Stimulated activated memory B cell treated with anti-CD40 and anti-IgM and Interleukin-4, amounts not matched to agents 10 μg/mL and 1 μg/mL and 100 μg/mL, for 72 hours (primary cell): ENCODE measurements at places on chromosomes 7 and 10.
A peak's percentile ranks its signal among the peaks of the same experiment; 100 is the strongest.

GRCh38 chr7:134605978-134606923 is 40.4 kb upstream of the BPGM start:
- peaks cover 7% of the 10 kb centered on the region for H3K4me1 ChIP-seq
- H3K27ac ChIP-seq = no peak overlapping the region
- peak; percentile 77 for ATAC-seq
- H3K4me3 ChIP-seq = no peak overlapping the region
- peaks cover 53% of the 10 kb centered on the region for H3K27me3 ChIP-seq

DNA sequence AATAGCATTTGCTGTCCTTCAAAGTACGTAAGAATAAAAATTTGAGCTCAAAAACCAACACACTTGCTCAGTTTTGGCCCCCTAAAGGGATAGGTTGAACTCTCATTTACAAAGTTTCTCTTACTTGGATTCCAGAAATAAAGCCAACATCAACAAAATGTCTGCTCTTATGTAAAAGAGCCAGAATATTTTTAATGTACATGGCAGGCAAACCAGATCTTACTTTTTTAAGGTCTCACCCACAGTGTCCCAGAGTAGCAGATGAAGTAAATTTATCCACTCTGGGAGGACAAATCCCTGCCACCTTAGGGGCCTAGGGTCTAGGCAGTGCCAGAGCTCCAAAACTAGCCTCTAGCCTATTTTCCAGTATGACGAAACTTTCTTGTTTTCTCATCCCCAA is 159.6 kb downstream of the SKAP2 start:
- H3K27ac ChIP-seq = no peak overlapping the region
- H3K4me1 ChIP-seq = peaks cover 10% of the 10 kb centered on the region
- ATAC-seq = no peak
- H3K4me3 ChIP-seq = no peak overlapping the region
- H3K27me3 ChIP-seq = no peaks in the 10 kb centered on the region
- peaks cover 17% of the 10 kb centered on the region for H3K36me3 ChIP-seq

GRCh38 chr7:78222001-78222751 is 423.6 kb downstream of the PHTF2 start:
- no peak overlapping the region for H3K27ac ChIP-seq
- H3K36me3 ChIP-seq = no peaks in the 10 kb centered on the region
- H3K4me3 ChIP-seq = no peak overlapping the region
- no peak for ATAC-seq

DNA sequence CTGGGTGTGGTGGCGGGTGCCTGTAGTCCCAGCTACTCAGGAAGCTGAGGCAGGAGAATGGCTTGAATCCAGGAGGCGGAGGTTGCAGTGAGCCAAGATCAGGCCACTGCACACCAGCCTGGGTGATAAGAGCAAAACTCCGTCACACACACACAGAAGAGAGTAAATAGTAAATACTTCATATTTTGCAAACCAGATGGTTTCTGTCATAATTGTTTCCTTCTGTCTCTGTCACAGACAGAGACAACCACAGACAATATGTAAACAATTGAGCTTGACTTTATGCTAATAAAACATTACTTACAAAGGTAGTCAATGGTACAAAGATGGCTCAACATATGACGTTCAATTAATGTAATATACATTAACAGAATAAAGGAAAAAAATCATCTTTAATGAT is 83.7 kb downstream of the JMJD1C start:
- H3K4me1 ChIP-seq = peaks cover 24% of the 10 kb centered on the region
- ATAC-seq = no peak
- no peak overlapping the region for H3K4me3 ChIP-seq
- H3K36me3 ChIP-seq = no peaks in the 10 kb centered on the region
- H3K27me3 ChIP-seq = no peaks in the 10 kb centered on the region
- H3K27ac ChIP-seq = no peak overlapping the region

DNA sequence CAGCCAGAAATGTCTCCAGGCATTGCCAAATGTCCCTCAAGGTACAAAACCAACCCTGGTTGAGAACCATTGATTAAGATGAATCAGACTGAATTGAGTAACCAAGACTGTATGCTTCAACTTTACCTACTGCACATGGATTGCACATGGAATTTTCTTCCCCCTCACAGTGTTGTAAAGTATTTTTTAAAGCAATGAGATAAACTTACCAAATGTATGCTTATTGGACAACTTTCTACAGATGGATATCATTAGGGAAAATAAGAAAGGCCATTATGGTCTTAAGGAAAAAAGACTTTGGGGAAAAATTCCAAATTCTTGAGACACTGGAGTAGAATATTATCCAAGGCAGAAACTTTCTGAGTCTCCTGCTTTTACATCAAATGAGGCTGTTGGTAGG is 20.9 kb upstream of the MTPN start:
- peaks cover 20% of the 10 kb centered on the region for H3K36me3 ChIP-seq
- H3K4me1 ChIP-seq = peaks cover 10% of the 10 kb centered on the region
- no peak overlapping the region for H3K27ac ChIP-seq
- H3K4me3 ChIP-seq = no peak overlapping the region
- ATAC-seq = no peak

DNA sequence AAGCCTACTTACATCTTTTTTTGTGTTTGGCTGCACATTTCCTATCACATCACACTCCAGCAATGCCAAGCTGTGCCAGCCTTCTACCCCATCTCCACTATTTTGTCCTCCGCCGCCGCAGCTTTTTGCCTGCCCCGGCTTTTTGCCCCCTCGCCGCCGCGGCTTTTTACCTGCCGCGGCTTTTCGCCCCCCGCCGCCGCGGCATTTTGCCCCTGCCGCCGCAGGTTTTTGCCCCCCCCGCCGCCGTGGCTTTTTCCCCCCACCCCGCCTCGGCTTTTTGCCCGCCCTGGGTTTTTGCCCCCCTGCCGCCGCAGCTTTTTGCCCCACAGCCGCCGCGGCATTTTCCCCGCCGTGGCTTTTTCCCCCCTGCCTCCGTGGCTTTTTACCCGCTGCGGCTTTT is 506.0 kb downstream of the ZNF37A start:
- H3K4me3 ChIP-seq = no peak overlapping the region
- no peaks in the 10 kb centered on the region for H3K36me3 ChIP-seq
- no peaks in the 10 kb centered on the region for H3K27me3 ChIP-seq
- no peaks in the 10 kb centered on the region for H3K4me1 ChIP-seq

GRCh38 chr10:33199731-33200232 is 134.7 kb downstream of the NRP1 start:
- no peak overlapping the region for H3K4me3 ChIP-seq
- H3K36me3 ChIP-seq = no peaks in the 10 kb centered on the region

GRCh38 chr7:17142831-17143541 is 155.5 kb upstream of the AHR start:
- H3K27ac ChIP-seq = peak overlapping the region; percentile 71
- H3K27me3 ChIP-seq = no peaks in the 10 kb centered on the region
- no peaks in the 10 kb centered on the region for H3K36me3 ChIP-seq
- peak overlapping the region; percentile 17 for H3K4me3 ChIP-seq

- no peak overlapping the region for H3K4me3 ChIP-seq
- no peak overlapping the region for H3K27ac ChIP-seq
- H3K36me3 ChIP-seq = peaks cover 31% of the 10 kb centered on the region
- peaks cover 24% of the 10 kb centered on the region for H3K4me1 ChIP-seq
Observed at GRCh38 chr7:101094791-101095375, 9.6 kb downstream of the TRIM56 start.

DNA sequence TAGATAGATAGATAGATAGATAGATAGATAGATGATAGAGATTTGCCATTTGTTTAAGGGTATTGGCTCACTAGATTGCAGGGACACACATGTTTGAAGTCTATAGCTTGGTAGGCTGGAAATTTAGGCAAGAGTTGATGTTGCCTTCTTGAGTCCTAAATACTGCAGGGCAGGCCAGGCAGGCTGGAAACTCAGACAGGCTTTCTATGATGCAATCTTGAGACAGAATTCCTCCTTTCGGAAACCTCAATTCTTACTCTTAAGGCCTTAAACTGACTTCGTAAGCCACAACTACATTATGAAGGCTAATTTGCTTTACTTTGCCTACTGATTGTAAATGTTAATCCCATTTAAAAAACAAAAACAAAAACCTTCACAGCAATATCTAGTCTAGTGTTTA is 322.9 kb upstream of the AKR1E2 start:
- H3K4me3 ChIP-seq = no peak overlapping the region
- no peak overlapping the region for H3K27ac ChIP-seq
- H3K4me1 ChIP-seq = no peaks in the 10 kb centered on the region
- no peaks in the 10 kb centered on the region for H3K36me3 ChIP-seq
- no peak for ATAC-seq

- H3K27me3 ChIP-seq = no peaks in the 10 kb centered on the region
- H3K4me3 ChIP-seq = peak overlapping the region; percentile 35
- H3K4me1 ChIP-seq = peaks cover 44% of the 10 kb centered on the region
- peak; percentile 97 for ATAC-seq
- no peaks in the 10 kb centered on the region for H3K36me3 ChIP-seq
- peak overlapping the region; percentile 91 for H3K27ac ChIP-seq
Observed at GRCh38 chr10:47261121-47261520, 38.9 kb upstream of the GDF10 start.

DNA sequence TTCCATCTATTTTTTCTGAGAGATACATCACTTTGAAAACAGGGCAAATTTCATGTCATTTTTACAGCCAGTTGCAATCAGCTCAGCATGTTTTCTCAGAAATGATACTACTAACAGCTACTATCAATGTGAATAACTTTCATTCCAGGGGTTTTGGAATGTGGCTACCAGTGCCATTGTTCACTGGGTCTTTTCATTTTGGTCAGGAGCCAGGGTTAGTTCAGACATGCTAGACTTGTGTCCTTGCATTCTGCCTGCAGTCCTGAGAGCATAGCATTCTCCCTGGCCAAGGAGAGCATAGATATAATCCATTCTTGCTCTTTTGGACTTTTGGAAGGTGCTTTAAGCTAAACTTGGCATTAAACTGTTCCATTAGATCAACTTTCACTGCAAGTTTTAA is 160.9 kb upstream of the NEBL start:
- no peak for ATAC-seq
- no peaks in the 10 kb centered on the region for H3K4me1 ChIP-seq
- no peak overlapping the region for H3K27ac ChIP-seq

- H3K4me3 ChIP-seq = no peak overlapping the region
- H3K27me3 ChIP-seq = no peaks in the 10 kb centered on the region
- H3K27ac ChIP-seq = no peak overlapping the region
- no peaks in the 10 kb centered on the region for H3K4me1 ChIP-seq
- no peak for ATAC-seq
- H3K36me3 ChIP-seq = no peaks in the 10 kb centered on the region
Observed at GRCh38 chr7:85452674-85453073, 265.8 kb upstream of the SEMA3D start.

GRCh38 chr10:4034907-4035598 is 250.0 kb upstream of the KLF6 start:
- H3K4me3 ChIP-seq = peak overlapping the region; percentile 54
- no peaks in the 10 kb centered on the region for H3K27me3 ChIP-seq
- no peaks in the 10 kb centered on the region for H3K36me3 ChIP-seq
- peak overlapping the region; percentile 90 for H3K27ac ChIP-seq
- H3K4me1 ChIP-seq = peaks cover 33% of the 10 kb centered on the region
- no peak for ATAC-seq

- no peak overlapping the region for H3K27ac ChIP-seq
- no peaks in the 10 kb centered on the region for H3K36me3 ChIP-seq
Observed at GRCh38 chr10:114613237-114613979, 44.7 kb downstream of the ABLIM1 start.

DNA sequence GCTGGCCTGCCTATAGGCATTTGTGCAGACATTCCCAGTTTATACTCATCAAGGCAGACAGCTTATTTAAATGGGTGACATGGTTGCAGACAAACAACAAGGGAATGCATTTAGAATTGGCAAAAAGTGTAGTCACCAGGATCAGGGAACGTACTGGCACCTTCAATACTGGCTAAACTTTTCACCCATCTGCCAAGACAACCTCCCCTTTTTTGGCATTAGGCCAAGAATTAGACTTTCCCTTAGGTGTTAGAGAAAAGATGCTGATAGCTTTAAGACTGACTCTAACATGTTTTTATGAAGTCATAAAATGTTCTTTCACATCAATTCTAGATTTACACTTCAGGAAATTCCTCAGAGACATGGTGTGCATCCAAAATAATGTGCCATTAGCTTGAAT is 365.9 kb downstream of the PHTF2 start:
- no peak overlapping the region for H3K4me3 ChIP-seq
- H3K27me3 ChIP-seq = peaks cover 8% of the 10 kb centered on the region
- no peaks in the 10 kb centered on the region for H3K4me1 ChIP-seq
- ATAC-seq = no peak

DNA sequence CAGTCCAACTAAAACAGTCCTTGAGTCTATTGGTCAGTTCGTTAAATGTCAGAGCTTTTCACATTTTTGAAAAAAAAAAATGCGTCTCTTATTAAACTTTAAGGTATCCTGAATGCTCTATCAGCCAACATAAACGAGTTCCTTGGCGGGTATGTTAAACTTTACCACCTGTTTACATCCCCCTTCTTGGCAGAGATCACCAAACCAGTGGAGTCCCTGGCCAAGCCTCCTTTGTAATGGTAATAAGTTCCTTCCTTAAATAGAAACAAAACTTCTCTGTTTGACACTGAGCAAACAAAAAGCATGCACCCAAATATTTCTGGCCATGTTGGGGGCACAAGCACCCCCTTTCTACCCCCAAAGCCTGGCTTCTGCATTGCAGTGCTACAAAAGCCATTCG is 3.2 kb downstream of the TRIL start:
- no peak for ATAC-seq
- peaks cover 88% of the 10 kb centered on the region for H3K27me3 ChIP-seq
- H3K4me3 ChIP-seq = no peak overlapping the region
- H3K4me1 ChIP-seq = peaks cover 15% of the 10 kb centered on the region
- H3K36me3 ChIP-seq = no peaks in the 10 kb centered on the region

DNA sequence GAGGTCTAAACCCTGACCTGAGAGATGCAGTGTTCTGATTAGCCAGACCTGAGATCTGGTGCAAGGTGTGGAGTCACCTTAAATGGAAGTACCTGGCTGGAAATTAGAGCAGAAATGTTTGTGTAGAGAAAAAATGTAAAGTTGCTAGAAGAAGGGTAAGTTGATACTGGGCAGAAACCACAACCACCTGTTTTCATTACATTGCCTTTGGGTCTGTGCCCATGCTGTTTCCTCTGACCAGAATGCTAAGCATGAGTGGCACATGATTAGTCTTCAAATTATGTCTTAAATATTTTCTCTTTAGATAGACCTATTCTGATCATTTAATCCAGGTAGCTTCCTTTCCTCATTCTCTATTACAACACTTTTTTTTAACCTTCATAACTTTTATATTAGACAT is 69.0 kb downstream of the CASD1 start:
- H3K4me1 ChIP-seq = no peaks in the 10 kb centered on the region
- ATAC-seq = no peak
- peaks cover 80% of the 10 kb centered on the region for H3K36me3 ChIP-seq
- no peak overlapping the region for H3K27ac ChIP-seq
- H3K27me3 ChIP-seq = no peaks in the 10 kb centered on the region
- no peak overlapping the region for H3K4me3 ChIP-seq

- peak; percentile 71 for ATAC-seq
- no peak overlapping the region for H3K4me3 ChIP-seq
- H3K27ac ChIP-seq = no peak overlapping the region
- no peaks in the 10 kb centered on the region for H3K27me3 ChIP-seq
- peaks cover 44% of the 10 kb centered on the region for H3K4me1 ChIP-seq
- peaks cover 6% of the 10 kb centered on the region for H3K36me3 ChIP-seq
Observed at GRCh38 chr7:77760809-77761453, 37.3 kb downstream of the TMEM60 start.
